ENCODE measurements at places on chromosomes 1 and 21.

- DNase-seq = no peak
Measured at GRCh38 chr1:162060314-162060713, 9.2 kb upstream of the NOS1AP start.

DNA sequence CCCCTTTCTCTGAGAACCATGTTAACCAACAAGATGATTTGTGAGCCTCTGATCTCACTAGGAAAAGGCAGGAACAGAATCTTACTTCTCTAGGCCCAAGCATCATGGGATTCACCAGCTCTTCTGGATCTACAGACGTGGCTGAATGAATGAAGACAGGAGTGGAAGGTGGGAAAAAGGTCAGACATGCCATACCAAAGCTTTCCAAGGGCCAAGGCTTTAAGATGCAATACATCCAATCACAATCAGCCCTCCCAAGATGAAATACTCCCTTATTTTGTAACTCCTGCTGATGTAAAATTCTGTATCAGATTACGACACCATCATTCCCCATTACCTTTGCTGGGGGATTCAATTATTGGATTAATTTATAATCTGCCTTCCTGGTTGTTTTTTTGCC lies 80.9 kb downstream of the SSBP3 start:
- DNase-seq = no peak

DNA sequence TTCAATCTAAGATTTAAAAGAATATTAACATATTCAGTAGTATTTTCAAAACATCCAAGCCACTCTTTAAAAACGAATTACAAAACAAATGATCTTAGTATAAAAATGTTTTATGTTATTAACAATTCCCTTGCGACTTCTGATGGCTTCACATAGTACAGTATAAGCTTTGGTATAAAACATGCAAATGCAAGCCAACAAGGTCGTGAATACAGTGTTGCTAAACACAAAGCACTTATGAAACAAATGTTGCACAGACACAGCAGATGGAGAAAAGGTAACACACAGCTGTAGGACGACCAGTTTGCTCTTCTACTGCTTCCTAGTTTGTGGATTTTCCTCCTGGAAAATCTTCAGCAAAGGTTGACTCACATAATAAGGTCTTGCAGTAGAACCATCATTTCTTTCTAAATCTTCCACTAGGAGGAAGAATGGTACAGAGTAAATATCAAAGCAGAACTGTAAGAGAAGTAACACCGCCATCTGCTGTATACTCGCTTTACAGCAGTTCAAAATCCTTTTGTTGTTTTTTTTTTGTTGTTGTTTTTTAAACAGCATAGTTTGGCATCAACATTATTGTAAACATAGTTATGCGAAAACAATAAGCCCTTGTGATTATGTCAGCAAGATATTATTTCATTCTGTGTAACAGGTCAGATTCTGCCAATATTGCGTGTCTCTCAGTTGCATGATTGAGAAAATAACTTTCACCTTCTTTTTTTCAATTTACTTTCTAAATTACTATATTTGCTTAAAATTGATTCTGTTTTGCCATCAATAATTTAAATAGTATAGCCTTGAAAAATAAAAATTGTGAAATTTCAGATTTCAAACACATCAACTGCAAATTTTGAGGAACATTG lies 69.5 kb downstream of the LHX8 start:
- no peak for DNase-seq

- DNase-seq = no peak
Measured at GRCh38 chr1:16235944-16236510, 956 bp downstream of the CPLANE2 start.

DNA sequence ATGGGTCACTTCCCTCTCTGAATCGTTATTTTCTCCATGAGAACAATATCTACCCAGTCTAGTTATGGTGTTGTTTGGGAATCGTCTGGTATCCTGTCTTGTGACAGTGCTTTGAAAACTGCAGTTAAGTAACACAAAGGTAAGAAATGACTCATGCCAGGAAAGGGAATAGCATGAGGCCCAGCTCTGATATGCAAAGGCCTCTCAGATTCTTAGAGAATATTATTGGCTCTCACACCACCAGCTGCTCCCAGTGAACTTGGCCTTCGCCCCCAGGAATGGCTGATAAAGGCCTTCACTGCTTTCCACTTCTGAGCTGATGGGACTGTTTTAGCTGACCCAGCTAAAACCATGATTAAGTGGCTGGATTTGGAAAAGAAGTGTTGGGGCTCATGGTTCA lies 27.1 kb downstream of the NEK2 start:
- no peak for DNase-seq

- no peak for DNase-seq
Measured at GRCh38 chr1:227312361-227313025, 5.8 kb downstream of the CDC42BPA start.

- DNase-seq = no peak
Measured at GRCh38 chr21:36964398-36964797, 2.1 kb downstream of the HLCS start.

DNA sequence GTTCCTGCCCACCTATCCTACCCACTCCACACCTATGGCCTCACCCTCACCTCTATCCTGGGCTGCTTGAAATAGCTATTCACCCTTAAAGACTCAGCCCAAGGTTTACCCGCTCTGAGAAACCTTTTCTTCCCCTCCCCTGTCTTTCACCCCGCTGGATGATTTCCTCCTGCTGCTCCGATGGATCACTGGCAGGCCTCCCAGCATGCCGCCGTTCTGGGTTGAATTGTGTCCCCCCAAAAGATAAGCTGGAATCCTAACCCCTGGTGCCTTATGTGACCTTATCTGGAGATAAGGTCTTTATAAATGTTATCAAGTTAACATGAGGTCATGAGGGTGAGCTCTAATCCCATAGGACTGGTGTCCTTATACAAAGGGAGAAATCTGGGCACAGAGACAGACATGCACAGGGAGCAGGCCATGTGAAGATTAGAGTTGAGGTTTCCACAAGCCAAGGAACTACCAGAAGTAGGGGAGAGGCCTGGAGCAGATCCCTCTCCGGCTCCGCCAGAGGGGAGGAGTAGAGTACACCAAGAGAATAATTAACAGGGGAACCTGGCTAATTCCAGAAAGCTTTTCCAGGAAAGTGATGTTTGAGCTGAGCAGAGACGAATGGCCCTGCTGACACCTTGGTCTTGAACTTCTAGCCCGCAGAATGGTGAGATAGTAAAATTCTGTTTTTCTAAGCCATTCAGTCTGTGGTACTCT lies 110.0 kb upstream of the SERBP1 start:
- DNase-seq = no peak

DNA sequence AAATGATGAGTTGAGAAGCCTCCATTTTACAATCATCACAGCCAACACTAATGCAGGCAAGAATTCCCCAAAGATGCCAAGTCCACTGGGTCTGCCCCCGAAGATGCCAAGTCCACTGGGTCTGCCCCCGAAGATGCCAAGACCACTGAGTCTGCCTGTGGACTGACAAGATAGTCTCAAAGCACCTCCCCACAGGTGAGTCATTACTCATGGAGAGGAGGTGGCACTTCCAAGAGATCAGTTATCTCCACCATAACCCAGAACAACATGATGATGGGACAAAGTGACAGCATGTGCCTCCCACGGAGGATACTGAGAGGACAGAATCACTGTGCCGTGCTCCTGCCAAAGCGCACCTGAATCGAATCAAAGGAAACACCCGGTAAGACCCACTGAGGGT lies 4.8 kb downstream of the PTTG1IP start:
- DNase-seq = no peak

GRCh38 chr1:30535595-30536325 lies 187.6 kb downstream of the MATN1 start:
- DNase-seq = no peak

DNA sequence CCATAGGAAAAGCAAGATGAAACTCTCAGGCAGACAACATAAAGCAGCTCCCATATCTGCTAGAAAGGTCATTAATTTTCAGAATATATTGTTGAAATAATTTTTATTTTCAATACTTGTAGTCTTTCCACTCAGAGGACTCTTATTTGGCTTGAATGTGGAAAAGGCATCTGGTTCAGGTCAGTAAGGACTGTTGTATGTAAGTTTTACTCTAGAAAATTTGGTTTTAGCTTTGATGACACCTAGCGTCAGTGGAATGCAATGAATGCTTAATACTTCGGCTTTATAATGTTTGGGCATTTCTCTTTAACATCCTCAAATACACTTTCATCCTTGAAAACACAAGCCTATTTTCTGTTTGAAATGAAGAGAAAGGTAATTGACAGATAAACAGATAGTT lies 63.3 kb downstream of the LRRC40 start:
- DNase-seq = no peak

- no peak for DNase-seq
Measured at GRCh38 chr1:20555758-20556120, 3.4 kb downstream of the FAM43B start.

DNA sequence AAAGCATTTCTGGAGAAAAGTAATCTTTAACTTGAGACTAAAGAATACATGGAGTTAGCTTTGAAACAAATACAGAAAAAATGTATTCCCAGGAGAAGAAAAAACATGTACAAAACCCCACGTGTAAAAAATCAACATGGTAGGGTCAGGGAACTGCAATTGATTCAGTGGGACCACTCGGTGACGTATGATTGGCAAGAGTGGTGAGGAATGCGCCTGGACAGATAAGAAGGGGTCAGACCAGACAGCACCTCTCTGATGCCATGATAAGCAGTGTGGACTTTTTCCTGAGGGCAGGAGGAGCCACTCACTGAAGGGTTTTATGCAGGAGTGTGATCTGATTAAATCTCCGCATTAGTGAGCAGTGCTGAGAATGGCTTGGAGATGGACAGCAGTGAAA lies 142.5 kb downstream of the DAB1 start:
- no peak for DNase-seq

DNA sequence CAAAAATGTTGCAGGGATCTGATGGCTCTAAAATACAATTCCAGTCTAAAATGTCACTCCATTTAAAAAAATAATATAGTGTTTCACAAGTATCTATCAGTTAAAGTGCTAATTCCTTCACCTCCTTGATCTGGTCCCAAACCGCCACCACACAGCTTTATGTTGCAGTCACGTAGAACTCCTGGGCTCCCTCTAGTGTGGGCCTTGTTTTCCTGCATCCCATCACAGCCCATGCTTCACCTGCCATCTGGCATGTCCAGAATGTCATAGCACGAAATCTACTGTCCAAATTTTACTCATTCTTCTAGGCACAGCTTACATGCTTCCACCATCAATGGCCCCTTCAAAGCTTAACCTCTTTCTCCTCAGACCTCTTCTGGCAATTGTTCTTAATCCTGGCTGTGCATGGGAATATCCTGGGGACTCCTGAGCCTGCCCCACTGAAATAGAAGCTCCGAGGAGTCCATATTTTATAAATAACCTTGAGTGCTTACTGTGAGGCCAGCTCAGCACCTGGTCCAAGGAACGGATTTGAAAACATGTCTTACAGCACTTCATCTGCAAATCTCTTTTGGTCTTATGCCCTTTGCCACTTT lies 15.5 kb downstream of the FYB2 start:
- DNase-seq = no peak

DNA sequence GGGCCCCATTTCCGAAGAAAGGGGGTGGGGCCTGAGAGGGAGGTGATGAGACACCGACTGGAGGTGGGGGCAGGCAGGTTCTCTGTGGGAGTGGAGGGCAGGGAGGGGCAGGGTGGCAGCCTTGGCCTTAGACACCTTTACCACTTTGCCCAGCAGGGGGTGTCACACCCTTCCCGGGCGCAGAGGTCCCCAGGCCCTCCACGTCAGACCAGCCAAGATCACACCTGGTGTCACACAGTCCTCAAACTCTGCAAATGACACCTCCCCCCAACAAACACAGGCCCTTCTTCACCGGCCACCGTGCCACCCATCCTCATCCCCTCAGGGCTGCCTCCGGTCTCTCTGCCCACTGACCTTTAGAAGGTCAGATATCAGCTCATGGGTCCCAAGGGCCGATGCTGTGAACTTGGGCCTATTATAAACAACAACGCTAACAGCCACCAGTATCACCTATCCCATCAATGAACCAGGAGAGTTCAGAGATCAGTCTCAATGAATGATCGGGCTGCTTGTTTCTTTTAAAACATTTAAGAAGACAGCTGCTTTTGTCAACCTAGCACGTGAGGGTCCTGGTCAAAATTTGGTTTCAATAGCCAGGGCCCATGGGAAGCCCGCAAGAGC lies 103.9 kb downstream of the CASZ1 start:
- peak; percentile 60 for DNase-seq

- no peak for DNase-seq
Measured at GRCh38 chr1:228042508-228042907, 35.7 kb downstream of the WNT3A start.

DNA sequence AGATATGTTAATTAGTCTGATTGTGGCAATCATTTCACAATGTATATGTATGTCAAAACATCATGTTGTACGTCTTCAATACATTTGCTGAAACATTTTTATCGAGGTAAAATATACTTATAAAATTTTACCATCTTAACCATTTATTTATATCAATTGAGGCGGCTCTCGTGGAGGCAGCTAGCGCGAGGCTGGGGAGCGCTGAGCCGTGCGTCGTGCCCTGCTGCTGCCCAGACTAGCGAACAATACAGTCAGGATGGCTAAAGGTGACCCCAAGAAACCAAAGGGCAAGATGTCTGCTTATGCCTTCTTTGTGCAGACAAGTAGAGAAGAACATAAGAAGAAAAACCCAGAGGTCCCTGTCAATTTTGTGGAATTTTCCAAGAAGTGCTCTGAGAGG lies 202.5 kb upstream of the PBX1 start:
- DNase-seq = no peak

GRCh38 chr1:51843948-51844347 lies 34.6 kb downstream of the NRDC start:
- no peak for DNase-seq

DNA sequence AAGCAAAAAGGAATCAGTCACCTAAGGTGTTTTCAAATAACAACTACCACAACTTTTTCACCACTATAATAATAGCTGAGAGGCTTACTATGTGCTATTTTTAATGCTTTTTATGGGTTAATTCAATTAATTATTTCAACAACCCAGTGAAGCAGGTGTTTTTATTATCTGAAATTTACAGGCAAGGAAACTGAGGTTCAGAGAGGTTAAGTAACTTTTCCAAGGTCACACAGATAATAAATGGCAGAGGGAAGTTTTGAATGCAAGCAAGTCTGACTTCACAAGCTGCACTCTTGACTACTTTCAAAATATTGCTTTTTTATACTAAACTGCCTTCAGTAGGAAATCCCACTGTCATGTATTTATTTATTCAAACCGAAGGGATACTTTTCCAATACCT lies 4.2 kb upstream of the TMEM183A start:
- DNase-seq = no peak

DNA sequence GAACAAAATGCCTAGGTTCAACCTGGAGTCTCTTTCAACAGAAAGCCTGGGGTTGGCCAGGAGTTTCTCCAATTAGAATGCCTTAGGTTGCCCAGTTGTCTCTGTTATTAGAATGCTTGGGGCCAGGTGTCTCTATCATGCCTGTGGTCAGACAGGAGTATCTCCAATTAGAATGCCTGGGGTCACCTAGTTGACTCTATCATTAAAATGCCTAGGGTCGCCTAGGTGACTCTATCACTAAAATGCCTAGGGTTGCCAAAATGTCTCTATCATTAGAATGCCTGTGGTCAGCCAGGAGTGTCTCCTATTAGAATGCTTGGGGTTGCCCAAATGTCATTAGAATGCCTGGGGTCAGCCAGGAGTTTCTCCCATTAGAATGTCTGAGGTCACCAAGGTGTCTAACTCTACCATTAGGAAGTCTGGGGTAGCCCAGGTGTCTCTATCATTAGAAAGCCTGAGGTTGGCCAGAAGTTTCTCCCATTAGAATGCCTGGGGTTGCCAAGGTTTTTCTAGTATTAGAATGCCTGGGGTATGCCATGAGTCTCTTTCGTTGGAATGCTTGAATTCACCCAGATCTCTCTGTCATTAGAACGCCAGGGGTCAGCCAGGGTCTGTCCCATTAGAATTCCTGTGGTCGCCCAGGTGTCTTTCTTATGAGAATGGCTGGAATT lies 57.9 kb downstream of the RNF187 start:
- peak; percentile 16 for DNase-seq

All from breast epithelium (tissue), 4 donors.